ENCODE measurements at places on chromosomes 4 and X.

GRCh38 chr4:7264694-7265093, 72.4 kb downstream of the SORCS2 start:
- no peaks in the 10 kb centered on the region for H3K4me1 ChIP-seq
- no peaks in the 10 kb centered on the region for H3K36me3 ChIP-seq
- no peaks in the 10 kb centered on the region for H3K27me3 ChIP-seq
- no peak overlapping the region for H3K4me3 ChIP-seq

DNA sequence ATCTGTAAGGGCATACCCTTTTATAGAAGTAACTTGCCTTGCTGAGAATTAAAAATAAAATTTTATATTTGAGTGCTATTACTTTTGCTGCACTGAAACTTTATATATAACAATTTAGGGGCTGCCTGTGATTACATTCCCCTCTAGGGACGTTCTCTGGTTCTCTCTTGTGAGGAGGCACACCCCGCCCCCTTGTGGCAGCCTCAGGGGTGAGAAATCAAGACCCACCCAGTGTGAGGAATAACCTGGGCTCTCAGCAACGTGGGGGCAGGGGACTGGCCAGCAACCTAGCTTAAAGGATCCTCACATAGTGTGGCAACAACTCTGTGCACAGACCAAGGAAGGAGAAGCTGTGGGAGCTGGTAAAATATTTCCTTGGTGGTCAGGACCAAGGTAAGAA, 43.7 kb downstream of the MAGEA9 start:
- no peak overlapping the region for H3K4me3 ChIP-seq
- peak; percentile 62 for DNase-seq
- peaks cover 14% of the 10 kb centered on the region for H3K27me3 ChIP-seq
- no peak overlapping the region for H3K27ac ChIP-seq
- no peaks in the 10 kb centered on the region for H3K36me3 ChIP-seq

GRCh38 chrX:114267142-114267541, 316.7 kb upstream of the HTR2C start:
- H3K27me3 ChIP-seq, result no peaks in the 10 kb centered on the region
- H3K36me3 ChIP-seq, result no peaks in the 10 kb centered on the region
- no peak overlapping the region for H3K4me3 ChIP-seq
- H3K27ac ChIP-seq, result no peak overlapping the region
- H3K4me1 ChIP-seq, result no peaks in the 10 kb centered on the region

DNA sequence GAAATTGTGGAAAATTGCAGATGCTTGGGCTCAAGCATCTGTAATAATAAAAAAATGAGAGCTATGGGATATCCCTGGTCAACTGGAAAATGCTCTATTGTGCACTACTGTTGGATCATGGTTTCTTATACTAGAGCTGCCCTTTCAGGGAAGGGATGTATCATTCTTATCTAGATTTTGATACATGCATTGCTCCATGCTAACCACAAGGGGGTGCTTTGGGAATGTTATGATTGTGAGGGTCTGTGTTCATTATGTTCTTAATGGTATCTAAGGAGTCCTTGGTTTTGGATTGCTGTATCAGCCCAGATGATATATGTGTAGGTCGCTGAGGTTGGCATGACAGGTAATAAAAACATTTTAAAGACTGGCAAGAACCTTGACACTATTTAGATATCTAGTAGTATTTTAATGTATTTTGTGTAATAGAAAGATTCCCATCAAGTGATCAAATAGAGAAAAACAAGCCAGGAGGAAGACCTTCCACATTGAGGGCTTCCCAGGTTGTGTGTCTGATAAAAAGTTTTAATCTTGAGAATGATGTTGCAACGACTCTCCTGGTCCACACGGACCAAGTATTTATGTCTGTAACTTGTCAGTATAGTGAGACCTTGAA, 49.2 kb upstream of the TLR2 start:
- H3K4me1 ChIP-seq, result no peaks in the 10 kb centered on the region
- H3K36me3 ChIP-seq, result peaks cover 61% of the 10 kb centered on the region
- DNase-seq, result no peak

- DNase-seq, result no peak
- H3K4me3 ChIP-seq, result peak within 1 kb of the TSS; percentile 89
- peak within 1 kb of the TSS; percentile 96 for H3K27ac ChIP-seq
- no peaks in the 10 kb centered on the region for H3K27me3 ChIP-seq
- H3K4me1 ChIP-seq, result peaks cover 56% of the 10 kb centered on the region
Measured at GRCh38 chrX:49269767-49270248, at the start of gene PPP1R3F. PPP1R3F (plus strand) TSS chrX:49269793; CDS start chrX:49269870, 77 bp downstream.

GRCh38 chr4:36439556-36439955, 158.1 kb downstream of the DTHD1 start:
- H3K36me3 ChIP-seq, result no peaks in the 10 kb centered on the region
- H3K4me1 ChIP-seq, result no peaks in the 10 kb centered on the region
- H3K4me3 ChIP-seq, result no peak overlapping the region
- H3K27ac ChIP-seq, result no peak overlapping the region
- H3K27me3 ChIP-seq, result no peaks in the 10 kb centered on the region

DNA sequence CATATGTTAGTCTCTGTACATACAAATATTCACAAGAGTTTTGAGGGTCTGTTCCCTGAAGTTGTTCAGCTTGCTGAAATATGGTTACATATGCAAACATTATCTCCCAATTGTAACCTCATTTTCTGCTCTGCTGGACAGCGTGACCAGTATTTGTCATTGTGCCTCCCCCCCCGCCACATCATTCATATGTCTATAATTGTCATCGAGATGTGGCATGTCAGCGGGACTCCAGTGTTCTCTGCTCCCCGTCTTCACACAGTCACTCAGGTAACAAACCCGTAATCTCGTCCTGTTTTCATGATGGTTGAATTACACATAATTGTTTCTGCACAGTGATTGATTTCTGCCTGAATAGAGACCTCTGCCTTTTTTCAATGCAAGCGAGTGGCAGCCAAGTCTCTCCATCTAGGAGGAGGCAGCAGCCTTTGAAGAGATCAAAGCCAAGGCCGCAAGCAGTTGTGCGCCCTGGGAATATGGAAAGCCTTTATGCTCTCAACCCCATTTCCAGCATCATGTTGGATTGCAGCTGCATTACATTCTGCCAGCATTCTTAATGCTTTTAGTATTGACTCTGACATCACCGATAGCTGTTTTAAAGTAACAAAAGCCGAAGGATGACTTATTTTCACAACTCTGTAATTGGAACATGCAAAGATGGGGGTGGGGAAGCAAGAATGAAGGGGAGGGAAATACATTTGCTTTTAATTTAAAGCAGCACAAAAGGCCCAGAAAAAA, 27.4 kb downstream of the LEF1 start:
- DNase-seq, result no peak
- H3K4me3 ChIP-seq, result peak overlapping the region; percentile 62

DNA sequence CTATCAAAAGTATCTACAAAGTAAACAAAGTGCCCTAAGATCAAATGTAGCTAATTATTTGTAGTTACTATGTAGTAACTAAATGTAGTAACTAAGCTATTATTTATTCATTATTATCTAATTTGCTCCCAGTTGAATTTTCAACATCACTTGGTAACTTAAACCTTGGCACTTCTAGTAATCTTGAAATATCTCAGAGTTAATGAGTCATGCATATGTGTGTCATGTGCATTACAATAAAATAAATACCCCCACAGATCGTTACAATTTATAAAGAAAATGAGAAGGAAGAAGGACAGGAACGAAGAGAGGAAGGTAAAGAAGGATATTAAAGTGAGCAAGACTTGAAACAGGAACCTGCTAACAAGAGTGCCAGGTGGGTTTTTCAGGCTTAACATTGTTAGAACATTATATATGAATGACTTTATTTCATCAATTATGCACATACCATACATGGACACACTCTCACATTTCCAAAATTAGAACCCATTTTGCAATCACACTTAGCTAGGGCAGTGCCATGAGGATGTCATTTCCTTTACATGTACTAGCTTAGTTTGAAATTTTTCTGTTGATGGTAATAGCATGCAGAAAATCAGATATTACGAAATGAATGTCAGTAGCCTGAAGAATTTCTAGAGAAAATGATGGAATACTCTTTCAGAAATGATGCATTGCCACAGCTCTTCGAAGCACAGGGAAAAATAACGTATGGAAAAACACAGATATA, 1670.4 kb upstream of the AGA start:
- no peak overlapping the region for H3K27ac ChIP-seq
- no peaks in the 10 kb centered on the region for H3K36me3 ChIP-seq
- no peak overlapping the region for H3K4me3 ChIP-seq
- no peaks in the 10 kb centered on the region for H3K4me1 ChIP-seq

DNA sequence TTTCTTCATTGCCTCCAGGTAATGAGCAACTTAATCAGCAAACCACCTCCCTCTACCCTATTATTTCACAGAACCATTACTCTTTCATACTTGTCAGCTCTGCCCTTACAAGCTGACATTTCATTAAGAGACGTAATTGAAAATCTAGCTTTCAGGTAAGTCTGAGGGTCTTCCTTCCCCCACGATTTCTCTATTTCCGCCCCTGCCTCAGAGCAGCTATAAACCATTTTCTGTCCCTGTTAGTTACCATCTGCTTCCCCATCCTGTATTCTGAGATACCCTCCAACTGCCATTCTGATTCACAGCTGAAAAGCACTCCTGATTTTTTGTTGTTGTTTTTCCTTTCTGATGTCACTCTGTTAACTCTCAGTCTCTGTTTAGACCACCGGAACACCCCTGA, 37.1 kb downstream of the SH3RF1 start:
- DNase-seq, result no peak
- H3K27me3 ChIP-seq, result no peaks in the 10 kb centered on the region
- no peaks in the 10 kb centered on the region for H3K36me3 ChIP-seq

DNA sequence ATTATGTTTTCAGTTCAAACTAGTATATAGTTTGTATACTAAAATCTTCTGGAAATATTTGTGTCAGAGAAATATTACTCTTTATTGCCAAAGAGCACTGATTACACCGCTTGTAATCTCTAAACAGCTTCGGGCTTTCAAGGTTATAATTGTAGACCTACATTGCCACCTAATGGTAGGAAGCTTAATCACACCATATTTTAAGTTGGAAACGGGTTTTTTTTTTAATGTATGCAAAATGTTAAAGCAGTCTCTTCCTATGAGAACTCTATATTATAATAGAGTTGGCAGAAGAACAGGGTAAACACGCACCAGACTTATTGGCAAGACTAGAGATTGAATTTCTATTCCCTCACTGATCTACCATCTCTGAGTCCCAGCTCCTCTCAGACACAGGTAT, 19.5 kb upstream of the NFXL1 start:
- no peak overlapping the region for H3K27ac ChIP-seq
- no peaks in the 10 kb centered on the region for H3K36me3 ChIP-seq
- H3K27me3 ChIP-seq, result peaks cover 2% of the 10 kb centered on the region
- no peak for DNase-seq

DNA sequence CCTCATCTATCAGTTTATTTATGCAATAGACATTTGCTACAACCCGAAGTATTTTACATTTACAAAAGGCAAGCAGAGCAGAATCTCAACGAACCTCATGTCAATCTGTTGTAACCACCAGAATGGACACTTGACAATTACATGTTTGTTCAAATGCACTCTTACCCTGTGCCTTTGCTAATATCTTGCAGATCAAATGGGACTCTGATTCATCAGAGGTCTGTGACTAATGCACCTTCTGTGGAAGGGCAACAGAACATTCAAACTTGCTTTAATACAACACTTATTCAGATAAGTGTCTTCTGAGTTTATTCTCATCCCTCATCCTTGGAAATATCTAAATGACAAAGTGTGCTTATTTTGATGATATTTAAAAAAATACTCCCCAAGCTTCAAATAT, 644.7 kb upstream of the PCDH10 start:
- H3K4me3 ChIP-seq, result no peak overlapping the region
- no peaks in the 10 kb centered on the region for H3K27me3 ChIP-seq
- H3K36me3 ChIP-seq, result no peaks in the 10 kb centered on the region
- H3K27ac ChIP-seq, result no peak overlapping the region

DNA sequence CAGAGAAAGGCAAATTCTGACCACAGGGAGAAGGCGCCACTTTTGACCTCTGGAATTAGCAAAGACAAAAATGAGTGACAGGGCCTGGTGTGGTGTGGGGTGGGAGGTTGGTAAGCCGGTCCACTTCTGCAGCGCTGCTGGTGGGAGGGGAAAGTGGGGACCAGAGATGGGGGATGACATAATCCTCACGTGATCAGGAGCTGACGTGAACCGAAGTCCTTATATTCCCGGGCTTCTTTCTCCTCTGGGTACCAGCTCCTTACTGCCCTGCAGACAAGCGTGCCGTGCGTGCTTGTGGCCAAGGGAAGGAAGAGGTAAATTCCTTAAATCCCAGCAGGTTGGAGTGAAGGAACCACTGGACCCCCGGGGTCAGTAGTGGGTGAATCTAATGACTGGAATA, at the start of gene TCEAL7:
TCEAL7 (plus strand) TSS at position 249 of the 400 bp plus-strand sequence. CDS start 1,165 bp downstream, outside the sequence.
- no peaks in the 10 kb centered on the region for H3K36me3 ChIP-seq
- no peak within 1 kb of the TSS for H3K27ac ChIP-seq
- peaks cover 22% of the 10 kb centered on the region for H3K27me3 ChIP-seq
- no peak within 1 kb of the TSS for H3K4me3 ChIP-seq

GRCh38 chr4:187715466-187715865, 280.1 kb upstream of the ZFP42 start:
- H3K27me3 ChIP-seq, result no peaks in the 10 kb centered on the region
- H3K27ac ChIP-seq, result no peak overlapping the region
- H3K36me3 ChIP-seq, result no peaks in the 10 kb centered on the region
- DNase-seq, result no peak
- H3K4me3 ChIP-seq, result no peak overlapping the region

GRCh38 chrX:49922291-49923241, at the start of gene CLCN5:
CLCN5 (plus strand) TSS chrX:49922596; CDS start chrX:49925299, 2,703 bp downstream.
- H3K36me3 ChIP-seq, result peaks cover 11% of the 10 kb centered on the region
- H3K4me3 ChIP-seq, result peak within 1 kb of the TSS; percentile 74
- peak; percentile 96 for DNase-seq
- peaks cover 15% of the 10 kb centered on the region for H3K4me1 ChIP-seq
- no peaks in the 10 kb centered on the region for H3K27me3 ChIP-seq
- H3K27ac ChIP-seq, result peak within 1 kb of the TSS; percentile 73

DNA sequence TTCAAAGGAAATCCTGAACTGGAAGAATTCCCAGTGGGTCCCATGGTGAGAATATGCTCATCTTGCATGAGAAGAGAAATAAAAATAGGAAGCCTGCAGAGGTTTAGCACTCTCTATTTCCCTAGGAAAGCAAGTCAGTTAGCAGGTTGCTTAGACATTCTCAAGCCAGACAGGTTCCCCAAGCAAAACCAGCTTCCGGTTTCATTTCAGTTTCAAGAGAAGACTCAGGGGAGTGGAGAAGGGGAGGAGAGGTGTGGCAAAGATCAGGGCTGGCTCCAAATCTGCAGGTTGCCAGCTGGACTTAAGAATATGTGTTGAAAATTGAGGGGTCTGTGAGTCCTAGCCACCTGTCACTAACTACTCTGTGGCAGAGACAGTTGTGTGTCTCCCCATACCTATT, 107.5 kb downstream of the CLNK start:
- peaks cover 3% of the 10 kb centered on the region for H3K27me3 ChIP-seq
- H3K4me3 ChIP-seq, result no peak overlapping the region
- peaks cover 27% of the 10 kb centered on the region for H3K4me1 ChIP-seq
- peak; percentile 27 for DNase-seq
- peak overlapping the region; percentile 33 for H3K27ac ChIP-seq

DNA sequence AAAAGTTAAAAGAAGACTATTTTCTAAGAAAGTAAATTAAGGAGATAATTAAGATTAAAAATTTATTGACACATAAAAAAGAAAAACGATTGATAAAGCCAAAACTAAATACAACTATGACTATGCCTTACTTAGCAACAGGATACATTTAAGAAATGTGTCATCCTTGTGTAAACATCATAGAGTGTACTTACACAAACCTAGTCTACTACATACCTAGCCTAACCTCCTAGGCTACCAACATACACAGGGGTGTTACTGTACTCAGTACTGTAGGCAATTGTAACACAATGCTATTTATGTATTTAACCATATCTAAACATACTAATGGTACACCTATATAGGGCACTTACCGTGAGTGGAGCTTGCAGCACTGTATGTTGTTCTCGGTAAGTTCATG, 108.3 kb downstream of the ANXA10 start:
- H3K27me3 ChIP-seq, result no peaks in the 10 kb centered on the region
- H3K36me3 ChIP-seq, result peaks cover 2% of the 10 kb centered on the region
- DNase-seq, result no peak
- H3K4me3 ChIP-seq, result no peak overlapping the region
- no peak overlapping the region for H3K27ac ChIP-seq
